Spinal cord (tissue), 10 donors: ENCODE measurements at places on chromosomes 1 and 21. TPM values are rescaled to one million over a fixed set of nuclear protein-coding genes. Genes with fewer than 3 reads are reported as not detected.

AMY1C gene
- not detected for total RNA-seq

DNA sequence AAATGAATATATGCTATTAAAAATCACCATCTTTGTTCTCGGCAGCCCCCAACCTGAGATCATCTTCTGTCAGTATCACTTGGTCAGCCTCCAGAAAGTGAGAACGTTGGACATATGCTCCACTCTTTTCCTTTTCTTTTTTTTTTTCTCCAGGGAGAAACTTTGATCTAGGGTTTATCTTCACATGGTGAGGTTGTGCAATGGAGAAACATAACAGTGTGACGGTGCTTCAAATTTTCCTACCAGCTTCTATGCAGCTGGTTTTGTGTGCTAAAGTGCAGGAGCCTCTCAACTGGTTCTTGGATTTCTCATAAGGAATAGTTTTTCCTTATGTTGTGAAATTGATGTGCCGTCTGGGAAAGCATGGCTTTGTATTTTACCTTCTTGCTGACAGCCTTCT is 1202.9 kb downstream of the NCAM2 start:
- H3K4me3 ChIP-seq: no peak overlapping the region
- H3K27me3 ChIP-seq: no peaks in the 10 kb centered on the region
- no peaks in the 10 kb centered on the region for H3K4me1 ChIP-seq
- H3K36me3 ChIP-seq: no peaks in the 10 kb centered on the region

- H3K36me3 ChIP-seq: no peaks in the 10 kb centered on the region
- no peaks in the 10 kb centered on the region for H3K27me3 ChIP-seq
These were observed 181.8 kb downstream of the KAZN start for GRCh38 chr1:14780271-14780670.

DNA sequence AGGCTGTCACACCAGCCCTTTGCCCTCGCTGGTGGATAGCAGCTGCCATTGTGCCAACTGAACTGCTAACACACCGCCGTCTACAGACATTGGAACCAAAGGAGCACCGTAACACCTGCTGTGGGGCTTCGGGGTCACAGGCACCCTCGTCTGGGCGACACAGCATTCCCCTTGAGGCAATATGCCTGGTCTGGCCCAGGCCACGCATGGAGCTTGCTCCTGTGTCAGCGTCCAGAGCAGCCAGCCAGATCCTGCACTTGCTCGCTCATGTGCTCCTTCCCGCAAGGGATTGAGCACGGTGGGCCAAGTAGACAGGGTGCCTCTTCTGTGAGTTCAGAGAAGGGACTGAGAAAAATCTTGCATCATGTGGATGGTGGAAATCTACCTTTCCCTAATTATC is 314.6 kb upstream of the PLD5 start:
- no peak for DNase-seq
- H3K36me3 ChIP-seq: no peaks in the 10 kb centered on the region
- no peaks in the 10 kb centered on the region for H3K27me3 ChIP-seq
- H3K4me3 ChIP-seq: no peak overlapping the region

- no peaks in the 10 kb centered on the region for H3K27me3 ChIP-seq
- H3K36me3 ChIP-seq: peaks cover 23% of the 10 kb centered on the region
- H3K4me3 ChIP-seq: peak overlapping the region; percentile 57
These were observed 326 bp downstream of the BRWD1 start for GRCh38 chr21:39313042-39313570.
